ENCODE measurements at places on chromosomes 12 and 14.

GRCh38 chr12:71799106-71799505 is 40.5 kb upstream of the TBC1D15 start:
- DNase-seq, result no peak

GRCh38 chr12:87198181-87198580 is 831.0 kb downstream of the C12orf50 start:
- no peak for DNase-seq

GRCh38 chr12:106042037-106042436 is 96.7 kb downstream of the NUAK1 start:
- no peak for DNase-seq

GRCh38 chr12:54052438-54053002 is 1.1 kb upstream of the HOXC4 start:
- no peak for DNase-seq

DNA sequence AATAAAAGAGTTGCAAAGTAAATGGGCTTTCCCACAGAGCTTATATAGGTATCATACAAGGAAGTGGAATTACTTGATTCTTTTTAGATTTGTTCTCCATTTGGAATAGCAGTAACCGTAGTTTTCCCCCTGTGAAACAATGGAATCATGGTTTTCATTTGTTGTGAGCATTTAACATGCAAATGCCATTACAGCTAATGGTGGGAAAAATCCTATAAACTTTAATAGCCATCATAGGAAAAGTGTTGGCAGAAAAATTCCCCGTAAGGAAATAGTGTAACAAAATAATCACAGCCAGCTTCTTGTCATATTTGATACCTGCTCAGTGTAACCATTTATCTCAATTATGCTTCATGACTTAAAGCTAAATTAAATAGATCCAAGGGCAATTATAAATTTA is 95.3 kb downstream of the TPH2 start:
- no peak for DNase-seq

Data from activated T-cell treated with anti-CD3 and anti-CD28 coated beads, Interleukin-2, amount 50 U/mL, for 24 hours (primary cell).